HT-29 (cell line): ENCODE measurements at places on chromosomes 6 and 20. TPM values are rescaled to one million over a fixed set of nuclear protein-coding genes. Genes with fewer than 3 reads are reported as not detected.

Gene CST3
- total RNA-seq = 417 and 453 TPM in 2 replicates

Gene BEND3
- 9.3 and 9.8 TPM in 2 replicates for total RNA-seq

Gene TSPO2
- total RNA-seq = not detected in 2 replicates

Gene LAMA4
- not detected in 2 replicates for total RNA-seq

Gene SAMD3
- not detected in 2 replicates for total RNA-seq

Gene DDO
- not detected in 2 replicates for total RNA-seq

DNA sequence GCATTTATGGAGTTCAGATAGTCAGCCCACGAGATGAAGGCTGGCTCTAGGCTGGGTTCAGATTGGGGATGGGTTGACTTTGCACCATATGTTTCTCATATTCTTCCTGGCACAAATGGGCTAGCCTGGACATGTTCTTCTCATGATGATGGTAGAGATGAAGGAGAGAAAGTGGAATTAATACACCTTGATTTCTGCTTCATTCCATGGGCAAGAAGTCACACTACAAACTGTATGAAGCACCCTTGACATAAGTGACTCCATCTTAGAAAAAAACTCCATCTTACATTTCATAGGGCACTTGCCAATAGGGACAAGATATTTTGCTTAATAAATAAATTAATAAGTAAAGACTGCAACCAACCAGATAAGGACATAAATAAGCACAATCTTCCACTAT is 12.0 kb upstream of the CD83 start:
- no peak for DNase-seq

- DNase-seq = peak; percentile 68
Measured at GRCh38 chr20:771741-772464, 3.6 kb upstream of the SLC52A3 start.

- DNase-seq = peak; percentile 83
Measured at GRCh38 chr6:37381579-37381978, 27.8 kb downstream of the RNF8 start.

GRCh38 chr6:12841619-12842018 is 125.1 kb downstream of the PHACTR1 start:
- DNase-seq = no peak

- no peak for DNase-seq
Measured at GRCh38 chr6:113187661-113188060, 669.5 kb upstream of the MARCKS start.

- DNase-seq = no peak
Measured at GRCh38 chr20:60667641-60668040, 584.4 kb upstream of the CDH4 start.

GRCh38 chr6:145045582-145045981 is 689.7 kb downstream of the EPM2A start:
- no peak for DNase-seq

DNA sequence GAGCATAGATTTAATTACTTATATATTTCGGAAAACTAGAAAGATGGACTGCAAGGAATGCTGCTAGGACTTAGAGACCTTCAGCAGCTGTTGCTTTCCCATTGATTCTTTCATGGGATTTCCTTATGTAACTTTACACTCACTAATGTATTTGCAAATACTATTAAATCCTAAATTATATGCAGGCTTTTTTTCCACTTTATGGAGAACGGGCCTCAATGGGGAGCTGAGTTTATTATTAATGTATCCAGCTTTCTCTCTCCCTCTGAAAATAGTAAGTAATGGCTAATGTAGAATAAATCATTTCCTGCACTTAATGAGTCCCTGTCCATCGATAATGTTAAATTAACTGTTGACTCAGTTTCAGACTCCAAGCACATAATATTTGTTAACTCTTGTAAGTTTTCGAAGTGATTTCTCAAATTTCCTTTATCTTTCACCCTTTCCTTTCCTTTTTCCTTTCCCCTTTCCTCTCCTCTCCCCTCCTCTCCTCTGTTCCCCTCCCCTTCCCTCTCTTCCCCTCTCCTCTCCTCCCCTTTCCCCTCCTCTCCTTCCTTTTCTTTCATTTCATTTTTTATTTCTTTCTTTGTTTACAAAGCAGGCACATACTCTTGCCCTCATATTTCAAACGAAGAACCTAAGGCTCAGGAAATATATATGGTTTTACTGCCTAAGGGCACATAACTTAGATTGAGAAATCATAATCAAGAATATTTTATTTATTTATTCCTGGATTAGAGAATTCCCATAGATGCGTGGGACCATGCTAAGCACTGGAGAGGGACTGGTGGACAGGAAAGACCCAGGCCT is 503.6 kb downstream of the MMUT start:
- DNase-seq = no peak

GRCh38 chr6:169841907-169842606 is 90.6 kb downstream of the ERMARD start:
- no peak for DNase-seq

DNA sequence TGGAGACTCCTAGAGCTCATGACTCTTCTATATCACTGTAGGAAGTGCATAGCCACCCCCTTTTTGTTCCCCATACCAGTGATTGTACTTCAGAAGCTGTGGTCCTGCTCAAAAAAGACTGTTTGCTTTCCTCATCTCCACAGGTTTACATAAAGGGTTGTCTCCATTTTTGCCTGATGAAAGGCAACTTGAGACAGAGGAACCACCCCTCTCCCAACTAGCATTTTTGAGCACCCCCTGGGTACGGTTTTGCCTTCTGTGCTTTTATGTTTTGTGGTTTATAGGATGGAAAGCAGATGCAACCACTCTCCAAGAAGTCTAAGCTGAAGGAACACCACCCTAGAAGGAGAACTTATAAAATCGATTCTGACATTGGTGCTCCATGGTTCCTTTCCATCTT is 127.7 kb upstream of the SUPT3H start:
- DNase-seq = no peak

- DNase-seq = no peak
Measured at GRCh38 chr6:112231594-112232060, 22.7 kb downstream of the LAMA4 start.

DNA sequence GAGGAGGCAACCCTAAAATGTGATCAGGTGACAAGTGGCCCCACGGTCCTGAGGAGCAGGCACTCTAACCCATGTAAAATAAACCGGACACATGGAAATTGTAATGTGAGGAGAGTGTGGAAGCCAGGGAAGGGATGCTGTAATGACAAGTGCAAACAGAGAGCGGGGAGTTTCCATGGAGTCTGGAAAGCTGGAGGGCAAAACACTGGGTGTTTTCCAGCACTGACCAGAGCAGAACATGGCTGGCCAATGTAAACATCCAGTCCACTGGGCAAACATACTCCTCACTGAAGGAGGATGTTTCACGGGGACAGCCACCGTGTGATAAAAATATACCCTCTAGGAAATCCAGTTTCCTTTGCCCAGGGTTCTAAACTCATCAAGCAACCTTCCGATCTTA is 219.0 kb upstream of the JARID2 start:
- peak; percentile 1 for DNase-seq

GRCh38 chr6:81768150-81768942 is 15.9 kb upstream of the TENT5A start:
- DNase-seq = no peak

- peak; percentile 78 for DNase-seq
Measured at GRCh38 chr20:53736122-53736756, 142.6 kb upstream of the ZNF217 start.

GRCh38 chr6:37930288-37930971 is 110.9 kb downstream of the ZFAND3 start:
- no peak for DNase-seq

DNA sequence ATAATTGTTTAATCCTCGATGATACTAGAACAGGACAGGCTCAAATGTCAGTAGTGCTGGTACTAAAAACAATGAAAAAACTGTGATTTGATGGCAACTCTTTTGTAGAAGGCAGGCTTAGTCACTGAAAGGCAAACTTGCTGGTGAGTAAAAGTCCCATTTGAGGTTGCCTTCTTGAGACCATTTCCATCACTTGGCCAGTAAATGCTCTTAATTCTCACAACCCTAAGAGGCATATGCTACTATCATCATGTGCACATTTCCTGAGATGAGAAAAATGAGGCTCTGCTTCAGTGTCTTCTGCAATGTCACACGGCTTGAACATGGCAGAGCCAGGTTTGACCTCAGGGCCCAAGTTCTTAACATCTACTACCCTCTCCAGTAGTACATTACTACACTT is 9.9 kb downstream of the AKIRIN2 start:
- no peak for DNase-seq

GRCh38 chr6:72911463-72912155 is 289.7 kb downstream of the KCNQ5 start:
- DNase-seq = no peak

- DNase-seq = no peak
Measured at GRCh38 chr20:49568278-49569151, 578 bp upstream of the PTGIS start.
